Urinary bladder (tissue), 4 donors: ENCODE measurements at places on chromosomes 1 and 21. TPM values are rescaled to one million over a fixed set of nuclear protein-coding genes. Genes with fewer than 3 reads are reported as not detected.

The BNIPL gene
- polyA plus RNA-seq, result 1.9 TPM

The KRTAP10-2 gene
- not detected for polyA plus RNA-seq

The FCAMR gene
- polyA plus RNA-seq, result not detected

The SRP9 gene
- polyA plus RNA-seq, result 236 TPM

The TDRD5 gene
- 0.13 TPM for polyA plus RNA-seq
